EL (cell line): ENCODE measurements at places on chromosomes 4 and X.

DNA sequence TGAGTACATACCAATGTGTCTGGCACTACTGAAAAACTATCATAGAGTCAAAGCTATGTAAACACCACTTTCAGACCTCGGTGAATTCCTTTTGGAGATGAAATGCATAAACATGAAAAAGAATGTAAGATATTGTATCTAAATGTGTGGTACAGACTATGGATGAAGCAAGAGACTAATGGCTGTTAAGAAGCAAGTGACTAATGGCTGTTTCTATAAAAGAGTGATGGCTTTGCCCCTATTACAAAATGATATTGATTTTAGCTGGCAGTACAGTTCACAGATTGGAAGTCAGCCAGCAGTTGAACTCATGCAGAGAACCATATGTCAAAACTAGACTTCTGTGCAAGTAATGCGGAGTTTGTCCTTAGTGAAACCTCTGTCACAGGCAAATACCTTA is 359.3 kb downstream of the GRXCR1 start:
- DNase-seq = no peak

- no peak for DNase-seq
Observed at GRCh38 chr4:52661966-52662690, 3.0 kb upstream of the USP46 start.

GRCh38 chr4:28176942-28177341 is 1316.3 kb downstream of the STIM2 start:
- DNase-seq = no peak

DNA sequence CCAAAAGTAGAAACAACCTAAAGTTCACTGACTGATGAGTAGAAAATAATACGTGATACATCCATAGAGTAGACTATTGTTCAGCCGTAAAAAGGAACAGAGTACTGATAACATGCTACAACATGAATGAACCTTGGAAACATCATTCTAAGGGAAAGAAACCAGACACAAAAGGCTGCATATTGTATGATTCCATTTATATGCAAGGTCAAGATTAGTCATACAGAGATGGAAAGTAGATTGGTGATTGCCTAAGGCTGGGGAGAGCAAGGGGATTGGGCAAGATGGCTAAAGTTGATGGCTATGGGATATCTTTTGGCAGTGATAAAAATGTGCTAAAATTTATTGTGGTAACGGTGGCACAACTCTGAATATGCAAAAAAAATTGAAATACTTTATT is 209.1 kb downstream of the RELL1 start:
- DNase-seq = no peak

DNA sequence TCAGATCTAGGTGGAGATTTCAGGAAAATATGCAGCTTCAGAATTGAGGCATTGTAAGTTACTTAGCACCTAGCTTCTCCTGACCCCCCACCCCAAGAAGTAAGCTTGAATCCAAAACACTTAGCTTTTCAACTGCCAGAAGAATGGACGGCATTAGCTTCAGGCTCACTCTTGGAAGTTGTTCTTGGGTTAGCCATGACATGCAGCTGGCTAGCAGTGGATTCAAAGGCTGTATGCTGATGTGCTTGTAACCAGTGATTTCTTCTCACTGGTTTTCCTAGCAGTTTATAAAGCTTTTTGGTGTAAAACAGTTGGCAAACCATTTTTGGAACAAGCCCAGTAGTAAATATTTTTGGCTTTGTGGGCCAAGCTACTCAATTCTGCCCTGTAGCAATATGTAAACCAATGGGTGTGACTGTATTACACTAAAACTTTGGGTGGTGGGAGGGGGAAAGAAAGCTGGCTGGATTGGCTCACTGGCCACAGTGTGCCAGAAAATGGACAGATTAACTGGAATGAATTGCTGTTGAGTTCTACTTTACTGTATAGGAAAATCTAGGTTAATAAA is 85.6 kb downstream of the SHROOM2 start:
- DNase-seq = no peak
